ENCODE measurements at places on chromosomes 12 and 14. TPM values are rescaled to one million over a fixed set of nuclear protein-coding genes. Genes with fewer than 3 reads are reported as not detected.

TMEM132D gene
- not detected for total RNA-seq

PTPN21 gene
- total RNA-seq = 0.34 TPM

DNA sequence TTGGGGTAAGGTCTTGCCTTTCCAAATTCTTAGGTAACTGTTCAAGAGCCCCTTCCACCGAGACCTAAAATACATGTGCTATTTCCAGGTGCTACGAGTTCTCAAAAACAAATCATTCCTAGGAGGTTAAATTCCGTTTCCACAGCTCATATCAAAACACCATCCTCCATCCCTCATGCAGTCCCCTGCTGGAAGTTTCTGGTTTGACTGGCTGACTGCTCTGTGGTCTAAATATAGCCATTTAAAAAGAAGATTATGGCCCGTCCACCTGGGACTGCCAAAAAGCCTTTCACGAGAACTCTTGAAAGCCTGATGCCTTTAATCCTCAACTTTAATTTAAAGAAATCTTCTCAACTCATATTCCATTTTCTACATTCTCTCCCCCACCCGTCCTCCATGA is 201.5 kb upstream of the MYL2 start:
- no peak for DNase-seq
- H3K36me3 ChIP-seq = no peaks in the 10 kb centered on the region
- no peaks in the 10 kb centered on the region for H3K4me1 ChIP-seq
- no peak overlapping the region for H3K4me3 ChIP-seq
- no peak overlapping the region for H3K27ac ChIP-seq
- no peaks in the 10 kb centered on the region for H3K27me3 ChIP-seq

EFS gene
- total RNA-seq = not detected

DNA sequence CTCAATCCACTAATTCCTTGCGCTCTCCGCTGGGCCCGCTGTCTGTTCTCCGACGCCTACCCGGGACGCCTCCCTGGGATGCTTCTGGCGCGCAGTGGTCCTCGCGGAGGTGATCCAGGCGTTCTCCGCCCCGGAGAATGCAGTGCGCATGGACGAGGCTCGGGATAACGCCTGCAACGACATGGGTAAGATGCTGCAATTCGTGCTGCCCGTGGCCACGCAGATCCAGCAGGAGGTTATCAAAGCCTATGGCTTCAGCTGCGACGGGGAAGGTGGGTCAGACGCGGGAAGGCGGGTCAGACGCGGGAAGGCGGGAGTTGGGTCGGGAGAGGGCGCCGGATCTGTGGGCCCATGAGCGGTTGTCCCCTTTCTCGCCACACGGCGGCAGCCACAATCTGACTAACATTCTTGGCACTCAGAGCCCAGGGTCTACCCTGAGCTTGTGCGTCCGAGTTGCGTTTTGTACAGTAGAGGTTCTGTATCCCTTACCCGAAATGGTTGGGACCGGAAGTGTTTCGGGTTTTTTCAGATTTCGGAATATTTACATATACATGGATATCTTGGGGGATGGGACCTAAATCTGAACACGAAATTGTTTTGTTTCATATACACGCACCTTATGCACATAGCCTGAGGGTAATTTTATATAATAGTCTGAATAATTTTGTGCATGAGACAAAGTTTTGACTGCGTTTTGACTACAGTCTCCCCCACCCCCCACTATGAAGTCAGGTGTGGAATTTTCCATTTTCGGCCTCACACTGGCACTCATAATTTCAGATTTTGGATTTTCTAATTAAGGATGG is 762 bp downstream of the C12orf57 start:
- peaks cover 40% of the 10 kb centered on the region for H3K36me3 ChIP-seq
- peaks cover 50% of the 10 kb centered on the region for H3K4me1 ChIP-seq
- peak overlapping the region; percentile 84 for H3K4me3 ChIP-seq
- no peaks in the 10 kb centered on the region for H3K27me3 ChIP-seq
- H3K27ac ChIP-seq = peak overlapping the region; percentile 99

DNA sequence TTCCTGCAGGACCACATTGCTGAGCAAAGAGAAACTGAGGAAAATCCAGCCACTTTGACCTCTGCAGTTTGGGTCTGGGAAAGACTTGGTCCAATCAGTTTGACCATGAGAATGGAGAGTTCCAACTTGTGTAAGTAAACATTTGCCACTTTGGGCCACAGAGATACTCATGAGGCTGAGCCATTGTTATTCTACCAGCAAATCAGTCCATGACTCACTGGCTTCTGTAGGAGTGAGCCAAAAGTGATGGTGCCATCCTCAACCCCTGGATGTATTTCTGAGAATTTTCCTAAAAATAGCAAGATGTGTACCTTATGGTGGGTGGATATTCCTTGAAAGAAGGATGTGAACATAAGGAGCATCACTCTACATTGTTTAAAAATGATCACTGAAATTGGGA is 192.9 kb upstream of the OR4E1 start:
- H3K27me3 ChIP-seq = peaks cover 2% of the 10 kb centered on the region
- H3K27ac ChIP-seq = no peak overlapping the region

LBHD2 gene
- not detected for total RNA-seq

GRCh38 chr12:116266631-116267349 is 10.7 kb downstream of the MED13L start:
- no peak for DNase-seq
- H3K36me3 ChIP-seq = no peaks in the 10 kb centered on the region
- no peak overlapping the region for H3K27ac ChIP-seq
- peaks cover 16% of the 10 kb centered on the region for H3K4me1 ChIP-seq

EML5 gene
- total RNA-seq = 0.39 TPM

DNA sequence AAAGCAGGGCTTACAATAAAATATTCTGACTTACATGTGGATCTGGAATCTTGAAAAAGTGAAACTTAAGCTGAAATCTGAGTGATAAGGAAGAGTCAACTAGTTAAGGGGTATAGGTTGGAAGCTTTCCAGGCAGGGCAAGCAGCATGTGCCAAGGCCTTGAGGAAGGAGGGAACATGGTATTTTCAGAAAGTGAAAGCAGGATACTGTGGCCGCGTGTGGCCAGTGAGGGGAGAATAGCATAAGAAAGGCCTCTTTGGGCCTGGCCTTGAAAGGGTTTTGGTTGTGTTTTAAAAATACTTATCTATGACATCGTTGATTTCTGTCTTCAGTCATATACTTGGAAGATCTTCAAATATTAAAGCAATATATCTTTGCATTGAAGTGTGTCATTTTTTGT is 213.4 kb downstream of the AKAP6 start:
- no peak overlapping the region for H3K27ac ChIP-seq
- H3K36me3 ChIP-seq = no peaks in the 10 kb centered on the region
- H3K4me1 ChIP-seq = no peaks in the 10 kb centered on the region
- DNase-seq = no peak

DNA sequence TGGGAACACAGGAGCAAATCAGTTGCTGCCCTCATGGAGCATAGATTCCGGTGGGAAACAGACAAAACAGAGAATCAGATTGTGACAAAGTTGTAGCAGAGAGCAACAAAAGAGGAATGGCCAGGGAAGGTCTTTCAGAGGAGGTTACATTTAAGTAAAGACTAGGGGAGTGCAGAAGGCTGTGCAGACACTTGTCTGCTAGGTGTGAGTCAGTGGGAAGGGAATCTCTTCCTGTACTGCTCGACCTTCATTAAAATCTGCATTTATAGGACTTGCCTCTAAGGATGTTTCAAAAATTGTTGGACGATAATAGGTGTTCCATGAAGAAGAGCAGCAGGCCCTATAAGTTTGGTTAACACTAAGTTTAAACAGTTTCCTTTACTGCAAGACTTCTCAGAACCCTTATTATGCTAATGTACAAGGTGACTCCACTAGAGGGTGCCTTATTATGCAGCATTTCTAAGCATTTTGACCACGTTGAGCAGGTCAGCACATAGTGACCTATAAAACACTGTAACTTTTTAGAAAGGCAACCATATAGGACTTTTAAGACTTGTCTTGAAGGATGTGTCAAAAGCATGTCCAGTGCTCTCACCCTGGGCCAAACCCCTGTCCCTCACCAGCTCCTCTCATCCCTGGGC is 91.8 kb upstream of the RIC8B start:
- H3K27me3 ChIP-seq = peaks cover 1% of the 10 kb centered on the region
- no peaks in the 10 kb centered on the region for H3K4me1 ChIP-seq
- H3K4me3 ChIP-seq = no peak overlapping the region
- no peaks in the 10 kb centered on the region for H3K36me3 ChIP-seq

- H3K36me3 ChIP-seq = no peaks in the 10 kb centered on the region
- no peaks in the 10 kb centered on the region for H3K4me1 ChIP-seq
- H3K4me3 ChIP-seq = no peak overlapping the region
- H3K27me3 ChIP-seq = no peaks in the 10 kb centered on the region
Measured at GRCh38 chr12:81212996-81213696, 135.3 kb downstream of the ACSS3 start.

GRCh38 chr14:67765192-67765834 is 51.1 kb downstream of the ZFYVE26 start:
- no peak overlapping the region for H3K27ac ChIP-seq
- H3K27me3 ChIP-seq = no peaks in the 10 kb centered on the region
- peaks cover 42% of the 10 kb centered on the region for H3K36me3 ChIP-seq

PRKAB1 gene
- 28.2 TPM for total RNA-seq

DNA sequence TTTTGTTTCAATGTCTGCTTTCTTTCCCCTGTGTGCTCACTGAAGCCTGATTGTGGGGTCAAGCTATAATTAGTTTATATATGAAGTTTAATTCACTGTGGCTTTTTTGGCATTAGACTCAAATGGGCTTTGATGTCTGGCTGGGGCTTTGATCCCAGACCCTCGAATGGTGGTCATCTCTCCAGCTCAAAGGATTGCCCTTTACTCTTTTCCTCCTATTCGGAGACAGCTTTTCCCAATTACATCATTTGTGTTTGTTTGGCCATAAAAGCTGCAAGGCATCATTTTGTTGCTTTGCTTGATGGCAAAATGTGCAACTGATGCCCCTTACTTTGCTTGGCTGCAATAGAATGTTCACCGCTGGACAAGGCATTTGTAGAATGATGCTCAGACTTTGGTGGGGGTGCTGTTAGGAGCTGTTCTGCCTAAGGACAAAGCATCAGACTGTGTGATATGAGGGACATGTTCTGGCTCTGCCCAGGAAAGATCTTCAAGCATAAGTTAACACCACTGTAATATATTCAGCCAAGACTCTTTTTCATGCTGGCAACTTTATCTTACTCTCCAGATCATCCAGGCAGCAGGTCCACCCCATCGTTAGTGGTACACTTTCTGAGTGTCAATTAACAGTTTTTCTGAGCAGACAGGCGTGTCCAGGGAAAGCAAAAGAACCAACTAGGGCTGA is 3.2 kb upstream of the DACT1 start:
- no peaks in the 10 kb centered on the region for H3K36me3 ChIP-seq
- peaks cover 30% of the 10 kb centered on the region for H3K4me1 ChIP-seq
- H3K27ac ChIP-seq = no peak overlapping the region
- no peak overlapping the region for H3K4me3 ChIP-seq
- H3K27me3 ChIP-seq = peaks cover 23% of the 10 kb centered on the region

GRCh38 chr12:122052285-122052684 is 26.3 kb upstream of the MLXIP start:
- no peak overlapping the region for H3K4me3 ChIP-seq
- no peak for DNase-seq
- no peak overlapping the region for H3K27ac ChIP-seq
- H3K36me3 ChIP-seq = peaks cover 6% of the 10 kb centered on the region
- no peaks in the 10 kb centered on the region for H3K27me3 ChIP-seq

RNASE2 gene
- not detected for total RNA-seq

- no peaks in the 10 kb centered on the region for H3K4me1 ChIP-seq
- no peak for DNase-seq
- H3K27ac ChIP-seq = no peak overlapping the region
- H3K4me3 ChIP-seq = no peak overlapping the region
- H3K36me3 ChIP-seq = no peaks in the 10 kb centered on the region
Measured at GRCh38 chr12:70853326-70853725, 67.2 kb downstream of the PTPRR start.

GRCh38 chr12:69136931-69137613 is 102.3 kb upstream of the CPSF6 start:
- H3K4me1 ChIP-seq = no peaks in the 10 kb centered on the region
- H3K36me3 ChIP-seq = peaks cover 3% of the 10 kb centered on the region
- peaks cover 4% of the 10 kb centered on the region for H3K27me3 ChIP-seq
- H3K4me3 ChIP-seq = no peak overlapping the region
- no peak for DNase-seq
- no peak overlapping the region for H3K27ac ChIP-seq

PABPN1 gene
- total RNA-seq = 259 TPM

GRCh38 chr14:94145902-94146527 is 16.6 kb upstream of the IFI27L2 start:
- H3K4me1 ChIP-seq = peaks cover 15% of the 10 kb centered on the region
- H3K4me3 ChIP-seq = no peak overlapping the region
- DNase-seq = no peak
- H3K27me3 ChIP-seq = peaks cover 22% of the 10 kb centered on the region
- H3K36me3 ChIP-seq = no peaks in the 10 kb centered on the region
- no peak overlapping the region for H3K27ac ChIP-seq

GRCh38 chr14:68140076-68140741 is 320.6 kb downstream of the RAD51B start:
- DNase-seq = no peak
- no peak overlapping the region for H3K27ac ChIP-seq
- no peaks in the 10 kb centered on the region for H3K27me3 ChIP-seq
- peaks cover 7% of the 10 kb centered on the region for H3K4me1 ChIP-seq
- no peaks in the 10 kb centered on the region for H3K36me3 ChIP-seq

DNA sequence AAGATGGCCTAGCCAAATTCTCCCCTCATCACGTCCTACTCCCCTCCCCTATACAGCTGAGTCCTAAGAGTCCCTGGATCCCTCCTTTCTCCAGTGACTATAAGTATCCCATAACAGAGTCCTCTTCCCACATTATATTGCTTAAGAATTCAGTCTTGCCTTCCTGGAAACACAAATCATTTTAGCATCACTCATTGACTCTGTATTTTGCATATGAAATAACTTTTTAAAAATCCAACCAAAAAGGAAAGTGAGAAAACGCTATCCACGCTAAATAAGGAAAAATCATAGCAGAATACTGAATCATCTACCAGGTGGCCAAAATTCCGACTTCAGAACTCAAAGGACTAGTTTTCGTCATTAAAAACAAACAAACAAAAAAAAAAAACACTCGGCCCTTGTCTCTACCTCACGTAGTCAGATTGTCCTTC is 130.2 kb downstream of the GCH1 start:
- H3K27ac ChIP-seq = peak overlapping the region; percentile 76
- peaks cover 28% of the 10 kb centered on the region for H3K27me3 ChIP-seq
- peak overlapping the region; percentile 35 for H3K4me3 ChIP-seq
- DNase-seq = no peak

Data from activated T-helper 2 cell treated with anti-CD3 and anti-CD28 coated beads, Interferon-gamma antibody, Interleukin-2, Interleukin-4, amounts not matched to agents 10 μg/mL and 5 μg/mL and 100 μg/mL, durations not matched to agents 14 hours and 24 hours and 36 hours (primary cell).